ENCODE measurements at places on chromosomes 7 and 10.

DNA sequence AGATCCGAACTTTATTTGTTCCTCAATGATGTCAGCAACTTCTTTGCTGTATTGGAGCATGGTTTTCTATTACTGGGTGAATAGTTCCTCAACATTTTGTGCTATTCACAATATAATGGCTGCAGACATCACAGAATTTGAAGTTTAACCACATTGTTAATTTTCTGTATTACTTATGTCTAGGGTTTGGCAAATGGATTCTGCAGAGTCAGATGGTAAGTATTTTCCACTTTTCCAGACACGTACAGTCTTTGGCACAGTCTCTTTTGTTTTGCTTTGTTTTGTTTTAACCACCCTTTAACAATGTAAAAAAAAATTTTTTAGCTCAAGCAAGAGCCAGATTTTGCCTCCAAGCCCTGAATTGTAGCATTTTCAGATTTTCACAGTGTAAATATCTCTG, 36.8 kb upstream of the FOXK1 start:
- DNase-seq, result no peak

GRCh38 chr10:18583575-18584270, 67.7 kb downstream of the NSUN6 start:
- DNase-seq, result no peak

DNA sequence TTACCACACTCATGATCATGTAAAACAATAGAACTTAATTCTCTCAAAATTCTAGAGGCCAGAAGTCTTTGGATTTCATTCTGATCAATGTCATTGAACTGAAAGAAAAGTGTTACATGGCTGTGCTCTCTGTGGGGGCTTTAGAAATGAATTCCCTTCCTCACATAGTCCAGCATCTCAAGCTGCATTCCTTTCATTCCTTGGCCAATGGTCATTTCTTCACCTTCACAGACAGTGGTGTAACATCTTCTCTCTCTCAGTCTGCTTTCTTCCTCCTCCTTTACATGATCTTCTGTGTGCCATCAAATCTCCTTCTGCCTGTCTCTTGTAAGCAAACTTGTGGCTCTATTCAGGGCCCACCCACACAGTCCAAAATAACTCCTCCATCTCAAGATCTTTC, 735.3 kb downstream of the SUGCT start:
- DNase-seq, result no peak

- DNase-seq, result no peak
Measured at GRCh38 chr7:113143486-113144257, 25.3 kb upstream of the SMIM30 start.

DNA sequence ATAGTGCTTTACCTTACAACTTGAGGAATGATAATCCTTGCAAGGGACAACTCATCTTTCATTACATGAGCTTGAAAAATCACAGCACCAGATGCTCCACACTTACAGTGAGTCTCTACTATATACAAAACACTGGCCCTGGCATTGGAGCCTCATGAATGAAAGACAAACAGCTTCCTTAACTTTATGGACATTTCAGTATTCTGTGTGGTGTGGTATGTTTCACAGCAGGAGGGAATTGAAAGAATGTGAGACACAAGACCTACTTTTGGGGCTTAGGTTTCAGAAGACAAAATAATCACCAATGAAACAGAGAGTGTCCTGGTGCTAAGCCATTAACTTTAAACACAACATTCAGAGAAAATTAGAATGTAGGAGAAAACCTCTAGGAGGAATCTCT, 1249.6 kb downstream of the XPNPEP1 start:
- no peak for DNase-seq

DNA sequence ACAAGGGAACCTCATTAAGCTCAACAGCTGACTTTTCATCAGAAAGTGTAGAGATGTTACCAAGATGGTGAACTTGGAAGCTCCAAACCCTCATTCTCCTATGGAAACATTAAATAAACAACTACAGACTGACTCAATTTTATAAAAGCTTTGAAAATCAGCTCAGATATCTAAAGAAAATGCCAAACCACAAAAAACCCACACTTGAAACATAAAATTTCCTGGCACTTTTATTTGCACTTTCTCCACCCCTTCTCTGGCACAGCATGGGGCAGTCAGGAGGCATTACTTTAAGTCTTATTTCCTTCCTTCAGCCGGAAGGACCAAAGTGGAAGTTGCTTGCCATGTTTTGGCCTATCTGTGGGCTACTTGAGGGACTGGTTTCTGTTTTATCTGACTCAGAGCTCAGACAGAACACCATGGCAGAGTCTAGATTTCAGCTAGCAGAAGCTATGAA, 114.7 kb downstream of the ODAD2 start:
- no peak for DNase-seq

- no peak for DNase-seq
Measured at GRCh38 chr7:155928583-155928982, 116.3 kb upstream of the SHH start.

DNA sequence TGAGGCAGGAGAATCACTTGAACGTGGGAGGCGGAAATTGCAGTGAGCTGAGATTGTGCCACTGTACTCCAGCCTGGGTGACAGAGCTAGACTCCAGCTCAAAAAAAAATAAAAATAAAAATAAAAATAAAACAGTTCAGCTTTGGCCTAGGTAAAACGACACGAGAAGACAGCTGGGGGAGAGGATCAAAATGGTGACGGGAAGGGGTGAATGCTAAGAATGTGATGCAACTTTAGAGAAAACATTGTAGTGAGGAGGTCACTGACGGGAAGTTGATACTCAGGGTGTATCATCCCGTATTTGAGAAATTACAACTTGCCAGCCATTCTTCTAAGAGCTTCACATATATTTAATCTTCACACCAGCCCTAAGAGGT, 1.1 kb downstream of the NDST2 start:
- no peak for DNase-seq

All from CD4-positive, alpha-beta T cell treated with Interleukin-4 for 1 hour (primary cell).